Ascending aorta (tissue), 2 donors: ENCODE measurements at places on chromosomes 5 and 9.

DNA sequence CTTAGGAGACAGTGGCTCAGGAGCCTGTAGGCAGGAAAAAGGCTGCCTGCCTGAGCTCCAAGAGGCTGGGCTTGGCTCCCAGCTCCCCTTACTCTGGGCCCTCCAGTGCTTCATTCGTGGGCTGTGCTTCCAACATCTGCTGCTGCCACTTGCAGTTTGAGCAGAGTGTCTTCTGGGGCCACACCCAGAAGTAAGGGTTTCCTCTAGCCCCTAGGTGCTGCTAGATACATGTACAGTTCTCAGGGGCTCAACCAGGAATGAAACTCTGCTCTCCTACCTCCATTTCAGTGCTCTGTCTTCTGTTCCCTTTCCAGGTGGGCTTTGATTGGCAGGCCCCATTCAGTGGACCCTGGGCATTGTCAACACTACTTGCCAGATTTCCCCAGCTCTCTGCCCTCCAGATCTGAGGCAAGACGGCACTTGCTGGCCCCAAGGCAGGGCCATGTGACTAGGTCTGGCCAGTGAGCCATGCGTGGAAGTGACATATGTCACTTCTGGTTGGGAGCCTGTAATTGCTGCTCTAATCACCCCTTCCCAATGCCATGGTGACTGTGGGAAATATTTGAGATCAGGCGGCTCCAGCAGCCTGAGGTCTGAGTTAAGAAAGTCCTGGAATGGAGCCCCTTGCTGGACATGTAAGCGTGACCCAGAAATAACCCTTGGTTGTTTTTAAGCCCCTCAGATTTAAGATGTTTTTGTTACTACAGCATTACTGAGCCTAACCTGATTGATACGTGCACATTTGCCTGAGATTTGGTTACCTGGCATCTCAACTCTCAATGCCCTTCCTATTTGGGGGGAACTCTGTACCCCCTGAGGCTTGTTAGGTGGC lies 9.4 kb upstream of the BOD1 start:
- no peaks in the 10 kb centered on the region for H3K36me3 ChIP-seq
- no peaks in the 10 kb centered on the region for H3K27me3 ChIP-seq
- H3K4me1 ChIP-seq: no peaks in the 10 kb centered on the region
- no peak overlapping the region for H3K4me3 ChIP-seq
- DNase-seq: no peak

GRCh38 chr9:7210854-7211637 lies 453.3 kb downstream of the KDM4C start:
- no peak overlapping the region for H3K27ac ChIP-seq
- no peak overlapping the region for H3K4me3 ChIP-seq
- H3K4me1 ChIP-seq: no peaks in the 10 kb centered on the region
- no peak for DNase-seq
- no peaks in the 10 kb centered on the region for H3K27me3 ChIP-seq

DNA sequence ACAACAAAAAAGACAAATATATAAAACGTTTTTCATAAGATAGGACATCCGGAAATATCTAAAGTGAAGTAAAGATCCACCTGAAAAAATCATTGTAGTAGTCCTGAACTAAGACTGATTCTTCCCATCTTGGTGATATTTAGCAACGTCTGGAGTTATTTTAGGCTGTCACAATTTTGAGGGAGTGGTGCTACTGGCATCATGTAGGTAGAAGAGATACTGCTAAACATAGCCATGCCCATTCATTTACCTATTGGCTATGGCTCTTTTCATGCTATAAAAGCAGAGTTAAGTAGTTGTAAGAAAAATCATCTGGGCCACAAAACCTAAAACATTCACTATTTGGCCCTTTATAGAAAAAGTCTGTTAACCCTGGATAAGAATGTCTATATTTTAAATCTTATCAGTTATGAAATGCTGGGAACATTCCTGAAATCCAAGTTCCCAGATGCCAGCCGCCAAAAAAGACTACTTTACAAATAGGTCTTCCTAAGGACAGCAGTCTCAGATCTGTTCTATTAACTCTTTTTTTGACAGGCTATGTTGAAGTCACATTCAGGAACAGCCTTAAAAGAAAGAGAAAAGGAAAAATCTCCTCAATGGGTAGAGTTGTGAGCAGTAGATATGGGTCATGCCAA lies 27.0 kb downstream of the RAPGEF6 start:
- peak overlapping the region; percentile 64 for H3K27ac ChIP-seq
- peaks cover 8% of the 10 kb centered on the region for H3K4me1 ChIP-seq
- no peaks in the 10 kb centered on the region for H3K27me3 ChIP-seq
- no peak for DNase-seq
- no peaks in the 10 kb centered on the region for H3K36me3 ChIP-seq
- H3K4me3 ChIP-seq: no peak overlapping the region

- H3K36me3 ChIP-seq: no peaks in the 10 kb centered on the region
- no peak overlapping the region for H3K27ac ChIP-seq
- no peaks in the 10 kb centered on the region for H3K4me1 ChIP-seq
- no peak for DNase-seq
These were observed 194.6 kb downstream of the CETN3 start for GRCh38 chr5:90214991-90215390.

DNA sequence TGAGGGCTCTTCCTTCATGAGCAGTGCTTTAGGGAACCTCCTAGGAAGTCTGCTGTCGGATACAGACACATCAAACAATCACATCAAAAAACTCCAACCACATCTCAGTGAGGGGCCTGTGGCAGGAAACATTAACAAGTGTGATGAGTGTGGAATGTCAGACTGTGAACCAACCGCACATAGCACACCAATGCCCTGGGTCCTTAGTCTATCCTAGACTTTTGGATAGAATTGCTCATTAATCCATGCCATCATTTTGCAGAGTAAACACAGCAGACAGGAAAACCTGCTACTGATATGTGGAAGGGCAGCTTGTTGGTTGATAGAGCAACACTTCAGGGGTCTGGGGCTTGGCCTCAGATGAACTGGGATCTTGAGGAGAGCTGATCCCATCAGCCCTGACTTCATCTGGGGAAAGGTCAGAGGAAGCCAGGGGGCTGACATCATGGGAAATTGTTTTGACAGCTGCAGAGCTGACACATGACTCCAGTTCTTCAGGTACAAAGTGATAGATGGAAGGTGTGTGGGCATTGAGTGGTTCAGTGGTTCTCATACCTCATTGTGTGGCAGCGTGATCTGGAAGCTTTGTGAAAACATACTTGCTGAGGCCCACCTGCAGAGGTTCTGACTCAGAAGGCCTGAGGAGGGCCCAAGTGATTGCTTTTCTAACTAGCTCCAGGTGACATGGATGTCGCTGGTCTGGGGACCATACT lies 193.3 kb downstream of the DIRAS2 start:
- no peak overlapping the region for H3K4me3 ChIP-seq
- no peak overlapping the region for H3K27ac ChIP-seq
- H3K4me1 ChIP-seq: no peaks in the 10 kb centered on the region

DNA sequence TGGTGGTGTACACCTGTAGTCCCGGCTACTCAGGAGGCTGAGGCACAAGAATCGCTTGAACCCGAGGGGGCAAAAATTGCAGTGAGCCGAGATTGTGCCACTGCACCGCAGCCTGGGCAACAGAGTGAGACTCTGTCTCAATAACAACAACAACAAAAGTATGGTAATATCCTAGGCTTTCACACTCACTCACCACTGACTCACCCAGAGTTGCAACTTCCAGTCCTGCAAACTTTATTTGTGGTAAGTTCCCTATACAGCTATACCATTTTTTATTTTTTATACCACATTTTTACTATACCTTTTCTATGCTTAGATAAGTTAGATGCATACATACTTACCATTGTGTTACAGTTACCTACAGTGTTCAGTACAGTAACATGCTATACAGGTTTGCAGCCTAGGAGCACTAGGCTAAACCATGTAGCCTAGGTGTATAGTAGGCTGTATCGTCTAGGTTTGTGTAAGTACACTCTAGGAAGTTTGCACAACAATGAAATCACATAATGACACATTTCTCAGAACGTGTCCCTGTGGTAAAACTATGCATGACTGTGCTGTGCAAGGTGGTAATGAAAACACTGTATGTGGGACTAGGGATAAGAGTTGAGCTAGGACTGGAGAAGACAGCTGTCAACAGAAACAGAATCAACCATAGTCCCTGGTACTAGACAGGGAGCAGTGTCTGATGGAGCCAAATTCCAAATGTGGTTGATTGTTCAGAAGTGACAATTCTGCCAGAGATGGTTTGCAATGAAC lies 109.5 kb upstream of the RAD23B start:
- H3K4me1 ChIP-seq: no peaks in the 10 kb centered on the region
- H3K4me3 ChIP-seq: no peak overlapping the region
- no peak overlapping the region for H3K27ac ChIP-seq
- no peaks in the 10 kb centered on the region for H3K36me3 ChIP-seq
